SHP77 treated with DMSO at 0.1 percent for 48 hours (cell line): ENCODE measurements at places on chromosomes 1 and 21.

GRCh38 chr1:233777566-233777965 lies 126.9 kb upstream of the SLC35F3 start:
- no peak for DNase-seq

GRCh38 chr1:14945132-14946010 lies 208.2 kb upstream of the TMEM51 start:
- DNase-seq, result no peak

GRCh38 chr1:209838537-209838936 lies 10.8 kb downstream of the UTP25 start:
- no peak for DNase-seq

DNA sequence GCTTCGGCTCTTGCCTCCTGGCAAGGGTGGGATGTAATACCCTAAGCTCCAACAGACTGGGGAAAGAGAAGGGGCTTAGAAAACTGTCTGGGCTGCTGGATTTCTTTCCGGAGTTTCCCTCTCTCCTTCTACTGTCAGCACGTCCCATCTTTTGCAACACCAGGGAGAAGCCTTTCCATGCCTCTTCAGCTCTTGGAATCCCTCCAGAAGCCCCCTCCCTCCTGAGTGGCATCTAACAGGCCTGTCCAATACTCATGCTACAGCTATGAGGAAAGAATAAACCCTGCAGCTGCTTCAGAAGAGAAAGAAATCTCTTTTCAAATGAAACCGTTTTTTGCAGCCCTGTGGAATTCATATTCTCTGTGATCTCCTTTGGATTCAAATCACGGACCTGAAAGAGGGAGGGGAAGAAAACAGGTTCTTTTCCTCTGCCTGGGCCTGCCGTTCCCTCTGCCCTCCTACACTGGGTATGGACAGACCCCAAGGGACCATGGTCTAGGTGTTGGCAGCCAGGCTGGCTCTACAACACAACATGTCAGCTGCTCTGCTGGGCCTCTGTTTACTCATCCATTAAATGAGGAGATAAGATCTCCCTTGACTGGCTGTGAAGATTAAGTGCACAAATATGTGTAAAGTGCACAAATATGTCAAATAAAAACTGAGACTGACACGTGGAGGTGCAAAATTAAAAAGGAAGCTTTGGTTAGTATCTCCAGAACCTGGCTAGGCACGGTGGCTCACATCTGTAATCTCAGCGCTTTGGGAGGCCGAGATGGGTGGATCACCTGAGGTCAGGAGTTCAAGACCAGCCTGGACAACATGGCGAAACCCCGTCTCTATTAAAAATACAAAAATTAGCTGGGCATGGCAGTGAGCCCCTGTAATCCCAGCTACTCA lies 6.0 kb upstream of the CAPN2 start:
- DNase-seq, result peak; percentile 74
